ENCODE measurements at places on chromosomes 12 and 14.

DNA sequence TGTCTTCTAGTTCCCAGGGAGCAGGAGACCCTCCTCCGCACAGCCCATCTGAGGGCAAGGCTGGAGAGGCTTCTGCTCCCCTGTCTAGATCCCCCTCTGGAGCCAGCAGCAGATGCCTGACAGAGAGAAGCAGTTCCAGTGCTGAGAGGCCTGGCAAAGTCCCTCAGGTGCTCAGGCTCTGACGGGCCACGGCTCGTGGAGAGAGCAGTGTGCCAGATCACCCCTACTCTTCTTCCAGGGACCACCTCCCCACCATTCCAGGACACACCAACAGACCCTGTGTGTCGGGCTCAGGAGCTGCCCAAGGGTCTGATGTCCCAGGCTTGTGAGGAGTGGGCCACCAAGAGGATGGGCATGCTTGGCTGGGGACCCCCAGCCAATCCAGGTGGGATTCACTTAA, 22.5 kb upstream of the C14orf180 start:
- no peak for DNase-seq

DNA sequence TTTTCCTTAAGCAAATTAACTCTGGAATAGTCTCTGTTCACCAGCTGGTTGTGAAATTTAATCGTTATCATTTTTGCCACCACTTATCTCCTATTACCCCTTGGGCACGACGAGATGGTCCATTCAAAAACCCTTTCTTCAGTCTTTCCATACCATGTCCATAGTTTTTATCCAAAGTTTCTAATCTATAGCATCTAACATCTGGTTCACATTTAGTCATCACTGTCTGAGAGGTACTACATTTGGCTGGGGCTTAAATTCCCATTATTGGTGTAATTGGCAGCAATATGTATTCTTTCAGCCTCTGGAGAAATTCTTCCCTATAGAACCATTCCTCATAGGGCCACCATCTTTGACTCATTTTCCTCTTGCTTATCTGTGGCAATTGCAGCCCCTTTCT, 163.5 kb downstream of the CCER1 start:
- DNase-seq, result no peak

GRCh38 chr14:90159146-90159545, 97.2 kb upstream of the PSMC1 start:
- DNase-seq, result no peak

GRCh38 chr12:49990273-49990672, 17.5 kb downstream of the AQP6 start:
- no peak for DNase-seq

DNA sequence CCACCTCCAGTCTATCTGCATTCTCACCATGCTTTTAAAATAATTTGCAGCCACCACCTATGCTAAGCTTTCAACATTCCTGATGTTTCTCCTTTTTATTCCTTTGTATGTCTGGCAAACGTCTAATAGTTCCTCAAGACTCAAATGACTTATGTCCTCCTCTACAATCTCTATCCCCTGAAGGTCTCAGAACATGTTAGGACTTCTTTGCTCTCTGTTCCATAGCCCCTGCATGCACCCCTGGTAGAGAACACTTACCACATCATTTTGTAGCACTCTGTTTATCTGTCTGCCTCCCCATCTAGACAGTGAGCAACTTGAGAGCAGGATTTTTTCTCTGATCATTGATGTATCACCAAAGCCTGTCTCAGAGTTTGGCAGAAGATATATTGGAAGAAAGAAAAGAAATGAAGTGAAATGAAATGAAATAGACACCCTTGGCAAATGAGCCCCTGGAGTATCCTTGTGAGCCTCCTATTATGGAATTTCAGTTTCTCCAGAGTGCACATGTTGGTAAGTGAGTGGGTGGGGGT, 1231.2 kb upstream of the FLRT2 start:
- no peak for DNase-seq

GRCh38 chr14:47524524-47524923, 150.9 kb downstream of the MDGA2 start:
- no peak for DNase-seq

DNA sequence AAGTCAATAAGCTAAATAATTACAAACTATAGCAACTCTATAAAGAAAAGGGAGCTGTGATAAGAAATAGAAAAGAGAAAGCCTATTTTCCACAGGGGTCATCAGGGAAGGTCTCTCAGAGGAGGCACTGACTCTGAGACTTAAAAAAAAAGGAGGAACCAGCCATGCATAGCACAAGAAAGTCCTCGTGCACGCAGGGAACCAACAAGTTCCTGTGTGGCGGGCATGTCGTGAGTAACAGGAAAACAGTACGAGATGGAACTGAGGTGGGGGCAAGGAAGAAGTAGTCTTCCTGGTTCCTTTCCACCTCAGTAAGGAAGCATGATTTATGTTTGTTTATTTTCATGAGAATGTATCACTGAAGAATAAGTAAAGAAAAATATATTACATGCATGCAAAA, 367.0 kb upstream of the TMEM132C start:
- DNase-seq, result no peak

- DNase-seq, result no peak
These were observed 67.8 kb downstream of the TSHR start for GRCh38 chr14:81023095-81023710.

GRCh38 chr12:126534495-126534894, 1469.3 kb downstream of the AACS start:
- DNase-seq, result no peak

DNA sequence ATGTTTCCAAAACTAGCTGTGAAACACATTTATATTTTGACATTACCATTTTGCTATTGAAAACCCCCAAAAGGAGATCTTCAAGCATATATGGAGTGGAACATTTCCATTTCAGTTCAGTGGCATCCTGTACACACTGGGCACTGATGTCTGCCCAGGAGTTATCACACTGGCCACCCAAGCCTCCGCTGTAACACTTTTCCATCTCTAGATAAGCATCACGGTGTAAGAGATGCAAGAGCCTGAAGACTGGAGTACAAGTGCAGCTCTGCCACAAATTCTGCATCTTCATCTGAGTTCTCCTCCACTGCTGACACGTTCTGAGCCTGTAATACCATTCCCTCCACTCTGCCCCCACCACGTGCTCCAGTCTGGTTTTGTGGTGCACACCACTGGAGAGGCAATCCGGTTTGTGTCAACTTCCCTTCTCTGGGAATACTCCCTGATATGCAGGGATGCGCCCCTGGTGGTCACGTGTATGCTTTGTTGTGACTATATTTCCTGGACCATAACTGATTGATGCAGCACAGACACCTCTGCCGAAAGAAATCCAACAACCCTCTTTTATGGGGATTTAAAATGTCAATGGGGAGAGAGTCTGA, 12.7 kb downstream of the SPTLC2 start:
- no peak for DNase-seq

DNA sequence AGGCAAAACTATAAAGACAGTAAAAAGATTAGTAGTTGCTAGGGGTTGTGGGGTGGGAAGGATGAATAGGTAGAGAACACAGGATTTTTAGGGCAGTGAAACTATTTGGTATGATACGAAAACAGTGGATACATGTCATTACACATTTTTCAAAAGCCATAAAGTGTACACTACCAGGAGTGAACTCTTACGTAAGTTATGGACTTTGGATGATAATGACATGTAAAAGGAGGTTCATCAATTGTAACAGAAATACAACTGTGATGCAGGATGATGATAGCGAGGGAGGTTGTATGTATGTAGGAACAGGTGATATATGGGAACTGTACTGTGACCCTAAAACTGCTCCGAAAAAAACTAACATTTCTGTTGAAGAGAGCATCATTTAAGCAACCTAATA, 15.1 kb upstream of the FGF6 start:
- DNase-seq, result no peak

DNA sequence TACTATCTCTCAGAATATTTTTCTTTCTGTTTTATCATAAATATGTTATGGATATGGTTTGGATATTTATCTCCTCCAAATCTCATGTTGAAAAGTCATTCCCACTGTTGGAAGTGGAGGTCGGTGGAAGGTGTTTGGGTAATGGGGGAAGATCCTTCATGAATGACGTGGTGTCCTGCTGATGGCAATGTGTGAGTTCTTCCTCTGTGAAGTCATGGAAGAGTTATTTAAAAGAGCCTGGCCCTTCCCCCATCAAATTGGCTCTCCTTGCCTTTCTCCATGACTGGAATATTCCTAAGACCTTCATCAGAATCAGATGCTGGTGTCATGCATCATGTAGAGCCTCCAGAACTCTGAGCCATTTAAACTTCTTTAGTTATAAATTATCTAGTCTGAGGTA, 1291.6 kb downstream of the FSCB start:
- DNase-seq, result no peak

- DNase-seq, result no peak
These were observed 25.1 kb upstream of the ANO2 start for GRCh38 chr12:5969974-5970690.

GRCh38 chr12:123160801-123161487, 10.1 kb upstream of the PITPNM2 start:
- no peak for DNase-seq

GRCh38 chr12:14629832-14630710, 62.4 kb upstream of the PLBD1 start:
- peak; percentile 27 for DNase-seq

- DNase-seq, result no peak
These were observed 978.4 kb downstream of the BCL11B start for GRCh38 chr14:98293576-98293975.

DNA sequence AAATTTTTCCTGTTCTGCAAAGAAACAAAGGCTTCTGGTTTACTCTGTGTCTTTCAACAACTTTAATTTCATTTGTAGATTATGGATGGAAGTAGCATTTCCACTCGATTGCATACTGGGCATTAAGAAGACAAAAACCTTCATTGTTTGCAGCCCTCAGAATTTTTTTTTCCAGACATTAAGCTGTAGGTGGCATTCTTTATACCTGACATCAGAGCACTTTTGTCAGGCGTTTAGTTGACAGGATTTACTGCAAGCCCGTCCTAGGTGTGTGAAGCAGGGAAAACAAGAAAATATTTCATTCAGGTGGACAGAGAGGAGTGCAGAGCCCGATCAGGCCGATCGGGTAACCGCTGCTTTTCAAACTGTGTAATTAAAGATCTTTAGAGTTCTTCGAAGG, 107.5 kb downstream of the TMEM260 start:
- DNase-seq, result no peak

- no peak for DNase-seq
These were observed 1.9 kb downstream of the HOXC10 start for GRCh38 chr12:53986686-53987483.

GRCh38 chr14:100271247-100271939, 32.4 kb downstream of the YY1 start:
- DNase-seq, result no peak

DNA sequence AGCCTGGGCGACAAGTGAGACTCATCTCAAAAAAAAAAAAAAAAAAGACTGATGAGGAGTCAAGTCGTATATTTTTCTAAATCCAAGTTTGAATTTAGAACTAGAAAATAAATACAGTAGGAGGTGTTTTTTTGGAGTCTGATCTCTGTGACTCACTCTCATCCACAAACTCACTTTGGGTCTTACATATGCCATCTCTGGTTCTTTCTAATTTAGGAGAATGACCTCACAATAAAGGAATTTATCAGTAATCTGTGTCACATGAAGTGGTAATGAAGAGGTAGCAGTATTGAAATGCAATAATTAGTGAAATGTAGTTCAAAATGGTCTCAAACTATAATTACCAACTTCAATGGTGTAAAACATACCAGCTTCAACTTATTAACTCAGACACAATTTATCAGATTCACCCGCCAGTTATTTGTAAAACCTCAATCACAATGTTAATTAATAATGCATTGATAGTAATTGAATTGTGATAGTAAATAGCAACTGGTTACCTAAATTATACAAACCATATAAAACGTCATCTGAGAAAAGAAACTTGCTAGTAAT, 4.4 kb upstream of the CFL2 start:
- DNase-seq, result no peak

DNA sequence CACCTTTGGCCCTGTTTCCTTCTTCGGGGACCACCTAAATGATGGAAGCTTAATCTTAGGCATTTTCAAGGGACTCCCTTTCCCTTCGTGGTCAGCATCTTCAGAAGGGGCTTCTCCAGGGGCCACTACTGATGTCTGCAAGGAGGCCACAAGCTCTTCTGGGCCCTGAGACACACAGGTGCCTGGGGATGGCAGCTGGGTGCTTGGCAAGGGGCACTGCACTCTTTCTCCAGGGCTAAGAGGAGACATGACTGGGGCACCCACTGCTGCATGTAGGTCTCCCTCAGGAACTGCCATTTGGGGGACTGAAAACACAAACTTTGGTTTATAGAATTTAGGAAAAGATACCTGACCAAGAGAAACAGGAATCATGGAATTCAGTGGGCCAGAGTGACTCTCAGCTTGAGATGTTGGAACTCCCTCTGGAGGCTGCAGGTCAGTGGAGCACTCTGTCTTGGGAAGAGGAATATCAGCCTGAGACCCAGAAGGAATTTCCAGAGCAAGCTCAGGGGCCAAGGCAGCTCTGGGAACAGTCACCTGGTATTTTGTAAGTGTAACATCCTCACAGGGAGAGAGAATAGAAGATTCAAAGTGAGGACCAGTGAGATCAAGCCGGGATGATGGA, 16.0 kb downstream of the PLD4 start:
- DNase-seq, result no peak

GRCh38 chr14:33349871-33350270, 411.2 kb downstream of the NPAS3 start:
- no peak for DNase-seq

DNA sequence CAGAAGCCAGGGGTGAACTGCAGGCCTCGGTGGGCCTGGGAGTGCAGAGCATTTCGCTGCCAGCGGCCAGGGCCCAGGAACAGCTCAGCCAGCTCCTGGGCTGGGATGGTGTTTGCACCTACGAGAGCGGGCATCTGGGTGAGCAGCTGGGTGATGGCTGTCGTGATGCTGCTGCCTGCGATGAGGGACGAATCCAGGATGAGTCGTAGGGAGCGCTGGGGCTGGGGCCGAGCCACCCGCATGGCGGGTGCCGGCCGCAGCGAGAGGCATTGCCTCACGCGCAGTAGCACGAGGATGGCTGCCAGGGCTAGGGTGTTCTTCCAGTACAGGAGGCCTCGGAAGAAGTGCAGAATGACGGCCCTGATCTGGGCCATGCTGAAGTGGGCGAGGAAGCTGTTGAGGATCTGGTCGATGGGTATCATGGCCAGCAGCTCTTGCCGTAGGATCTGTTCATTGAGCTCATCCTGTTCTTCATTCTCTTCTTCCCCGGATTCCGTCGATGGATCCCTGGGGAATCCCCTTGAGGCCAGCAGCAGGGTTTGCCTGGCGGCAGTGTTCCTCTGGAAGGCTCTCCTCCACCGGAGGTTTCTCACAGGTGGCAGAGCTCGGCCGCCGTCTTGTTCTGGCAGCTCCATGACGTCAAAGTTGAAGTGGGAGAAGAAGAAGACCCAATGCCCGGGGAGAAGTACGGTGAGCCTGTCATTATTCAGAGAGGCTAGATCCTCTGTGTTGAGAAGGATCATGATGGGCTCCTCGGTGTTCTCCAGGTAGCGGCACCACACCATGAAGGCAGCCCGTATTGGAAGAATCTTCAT, 22.1 kb downstream of the RTL1 start:
- no peak for DNase-seq

- DNase-seq, result no peak
These were observed 28.4 kb upstream of the BDKRB2 start for GRCh38 chr14:96176275-96176674.
